ENCODE measurements at places on chromosomes 4 and X.
A peak's percentile ranks its signal among the peaks of the same experiment; 100 is the strongest.

GRCh38 chr4:6049985-6050384 lies 31.8 kb upstream of the C4orf50 start:
- no peak for DNase-seq

- DNase-seq, result peak; percentile 44
These were observed 432.0 kb downstream of the GLUD2 start for GRCh38 chrX:121479406-121479805.

- DNase-seq, result peak; percentile 44
These were observed 37.2 kb upstream of the PTPN13 start for GRCh38 chr4:86556791-86557415.

- DNase-seq, result no peak
These were observed 53.6 kb upstream of the PPARGC1A start for GRCh38 chr4:23943478-23943877.

- DNase-seq, result no peak
These were observed 1.7 kb downstream of the ATP8A1 start for GRCh38 chr4:42655269-42655637.

DNA sequence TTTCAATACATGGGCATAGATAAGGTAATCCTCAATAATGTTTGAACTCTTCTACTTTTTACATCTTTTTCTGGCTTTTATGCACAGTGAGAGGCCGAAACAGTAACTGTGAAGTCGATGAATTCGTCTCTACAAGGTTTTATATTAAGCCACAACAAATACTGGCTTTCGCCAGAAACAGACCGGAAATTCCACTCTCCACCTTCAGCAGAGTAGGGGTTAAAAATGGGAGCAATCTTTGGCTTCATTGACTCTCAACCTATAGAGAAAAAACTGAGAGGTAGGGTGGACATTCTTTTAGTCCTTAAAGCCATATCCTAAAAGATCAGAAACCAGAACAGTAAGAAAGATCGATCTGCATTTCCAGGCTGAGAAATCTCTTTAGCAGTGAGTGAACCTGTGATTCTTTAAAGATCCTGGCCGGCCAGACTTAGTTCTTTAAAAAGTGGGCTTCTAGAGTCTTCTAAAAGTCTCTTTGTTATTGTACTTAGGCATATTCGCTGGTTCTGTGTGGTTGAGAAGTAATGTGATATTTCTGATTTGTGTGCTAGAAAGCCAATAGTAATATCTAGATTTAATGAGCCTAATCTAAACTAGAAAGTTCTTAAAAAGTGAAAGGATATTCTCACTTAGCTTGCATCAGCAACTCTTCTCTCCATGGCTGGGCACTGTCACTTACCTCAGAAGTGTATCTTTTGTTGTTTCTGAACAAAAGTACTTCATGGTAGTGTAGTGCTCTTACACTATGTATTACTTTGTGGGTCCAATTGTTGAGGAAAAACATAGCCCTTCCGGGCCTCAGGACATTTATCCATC lies 2.0 kb downstream of the HSPA4L start:
- no peak for DNase-seq

GRCh38 chr4:158758142-158758541 lies 10.7 kb upstream of the FNIP2 start:
- no peak for DNase-seq

- DNase-seq, result peak; percentile 87
These were observed 114.9 kb upstream of the TEX13D start for GRCh38 chrX:124217304-124218251.

DNA sequence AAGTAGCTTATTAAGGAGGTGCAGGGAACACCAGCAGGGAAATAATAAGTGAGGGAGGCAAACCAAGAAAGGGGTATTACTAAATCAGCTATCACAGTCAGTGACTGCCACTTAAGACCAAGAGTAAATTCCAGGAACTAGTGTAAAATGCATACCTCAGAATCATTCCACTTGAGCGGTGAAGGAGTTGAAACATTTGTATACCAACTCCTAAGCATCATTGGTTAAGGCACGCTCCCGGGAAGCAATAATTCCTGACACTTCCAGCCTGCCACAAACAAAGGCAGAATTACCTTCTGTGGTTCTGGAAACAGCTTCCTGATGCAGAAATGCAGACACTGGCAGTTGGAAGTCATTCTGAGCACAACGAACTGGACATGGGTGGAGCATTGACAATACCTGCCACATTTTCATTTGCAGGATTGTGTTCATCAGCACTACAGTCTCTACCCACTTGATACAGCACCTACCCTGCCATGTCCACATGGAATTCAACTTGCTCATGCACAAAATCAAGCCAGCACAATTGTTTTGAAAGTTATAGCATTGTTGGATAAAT lies 82.1 kb downstream of the PPP1R2C start:
- DNase-seq, result no peak

- DNase-seq, result no peak
These were observed 64.6 kb upstream of the SH3RF1 start for GRCh38 chr4:169335331-169335730.

- peak; percentile 57 for DNase-seq
These were observed 182.7 kb downstream of the KCNIP4 start for GRCh38 chr4:21765810-21766407.

DNA sequence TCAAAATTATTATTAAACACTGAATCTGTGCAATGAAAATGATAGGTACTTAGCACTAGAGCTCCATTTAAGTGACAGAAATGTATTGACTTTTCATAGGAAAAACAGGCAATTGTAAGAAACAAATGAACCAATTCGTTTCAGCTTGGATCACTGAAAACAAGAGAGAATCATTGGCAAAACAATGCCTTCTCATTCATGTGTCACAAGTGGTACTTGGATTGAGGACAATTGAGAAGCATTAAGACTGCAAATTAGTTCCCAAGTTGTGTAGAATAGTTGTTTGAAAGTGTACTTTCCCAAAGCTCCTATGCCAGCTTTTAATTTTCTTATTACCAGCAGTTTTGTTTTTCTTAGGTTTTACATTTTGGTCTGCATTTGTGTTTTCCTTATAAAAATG lies 20.6 kb downstream of the CNKSR2 start:
- DNase-seq, result no peak

All from foreskin melanocyte (primary cell).